ENCODE measurements at places on chromosomes 7 and 10.

- DNase-seq: no peak
Observed at GRCh38 chr10:100811752-100812750, 66.7 kb downstream of the PAX2 start.

DNA sequence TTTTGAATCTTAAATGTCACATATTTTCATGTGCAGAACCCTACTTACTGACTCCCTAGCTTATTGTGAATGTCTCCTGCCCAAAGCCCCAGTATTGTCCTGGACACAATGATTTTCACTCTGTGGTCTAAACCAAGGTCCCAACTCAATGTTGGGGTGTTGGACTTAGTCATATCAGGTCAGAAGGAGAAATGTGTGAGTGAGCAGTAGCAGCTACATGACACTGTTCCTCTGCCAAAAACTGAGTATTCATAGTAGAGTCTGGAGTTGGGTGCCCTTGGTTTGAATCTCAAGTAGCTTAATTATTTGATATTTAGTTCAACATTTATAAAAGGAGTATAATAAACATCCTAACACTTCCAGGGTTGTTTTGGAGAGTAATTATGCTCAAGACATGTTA is 141.0 kb downstream of the CHRM2 start:
- no peak for DNase-seq

DNA sequence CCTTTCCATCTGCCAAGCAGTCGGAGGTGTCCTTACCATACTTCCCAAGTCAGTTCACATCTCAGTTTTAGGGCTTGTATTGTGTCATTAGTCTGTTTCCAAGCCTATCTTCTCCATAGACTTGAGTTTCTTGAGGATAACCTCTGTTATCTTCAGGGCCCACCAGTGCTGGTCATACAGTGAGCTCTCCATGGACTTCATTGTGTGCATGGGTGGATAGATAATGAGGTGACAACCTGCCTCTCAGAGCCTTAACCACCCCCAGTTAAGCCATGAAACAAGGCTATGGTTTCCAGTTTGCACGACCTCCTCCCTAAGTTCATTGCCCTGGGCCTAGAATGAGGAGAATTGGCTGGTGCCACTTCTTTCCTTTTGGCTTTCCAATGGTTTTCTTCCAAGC is 38.5 kb upstream of the WAC start:
- no peak for DNase-seq

DNA sequence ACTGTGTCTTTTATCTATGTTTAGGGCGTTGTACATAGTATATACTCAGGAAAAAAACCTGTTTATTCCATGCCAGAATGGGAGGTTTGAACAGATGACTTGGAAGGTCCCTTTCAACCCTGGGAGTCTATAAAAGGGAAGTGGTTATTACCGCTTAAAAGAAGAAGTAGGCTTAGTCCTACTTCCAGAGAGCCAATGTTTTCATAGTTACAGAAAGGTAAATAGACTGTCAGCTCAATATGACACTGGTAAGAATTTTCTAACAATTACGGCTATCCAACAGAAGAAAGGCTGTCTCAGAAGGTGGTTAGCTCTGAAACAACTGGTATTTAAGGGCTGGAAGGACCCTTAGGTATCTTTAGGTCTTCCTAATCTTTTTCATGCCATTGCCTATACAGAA is 1.1 kb upstream of the TFAM start:
- DNase-seq: no peak

- no peak for DNase-seq
Observed at GRCh38 chr10:120403109-120403508, 53.9 kb upstream of the PLPP4 start.
